ENCODE measurements at places on chromosomes 2 and 18.

DNA sequence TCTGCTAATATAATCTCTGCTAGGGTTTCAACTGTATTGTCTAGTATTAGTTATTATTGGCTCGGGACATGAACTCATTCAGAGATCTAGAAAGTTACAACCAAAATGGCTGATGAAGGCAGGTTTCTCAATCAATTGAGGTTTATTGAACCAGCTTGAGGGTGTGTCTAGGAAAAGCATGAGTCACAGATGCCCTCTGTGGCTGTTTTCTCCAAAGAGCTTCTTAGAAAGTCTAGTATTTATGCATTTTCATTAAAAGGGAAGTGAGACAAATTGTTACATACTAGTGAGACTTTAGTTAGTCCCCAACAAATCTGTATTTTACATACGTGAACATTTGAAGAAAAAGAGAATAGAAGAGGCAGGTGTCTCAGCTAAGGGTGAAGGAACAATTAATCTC is 23.0 kb upstream of the RTTN start:
- no peak for DNase-seq

DNA sequence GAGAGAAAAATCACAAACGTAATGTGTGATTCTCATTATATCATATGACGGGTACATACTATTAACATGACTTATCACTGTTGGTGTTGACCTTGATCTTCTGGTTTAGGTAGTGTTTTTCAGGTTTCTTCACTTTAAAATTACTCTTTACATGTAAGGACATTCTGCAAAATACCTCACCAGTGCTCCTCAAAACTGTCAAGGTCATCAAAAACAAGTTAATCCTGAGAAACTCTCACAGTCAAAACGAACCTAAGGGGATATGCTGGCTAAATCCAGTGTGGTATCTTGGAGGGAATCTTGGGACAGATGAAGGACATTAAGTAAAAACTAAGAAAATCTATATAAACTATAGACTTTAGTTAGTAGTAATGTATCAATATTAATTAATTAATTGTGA is 499.8 kb downstream of the IRS1 start:
- DNase-seq, result no peak

DNA sequence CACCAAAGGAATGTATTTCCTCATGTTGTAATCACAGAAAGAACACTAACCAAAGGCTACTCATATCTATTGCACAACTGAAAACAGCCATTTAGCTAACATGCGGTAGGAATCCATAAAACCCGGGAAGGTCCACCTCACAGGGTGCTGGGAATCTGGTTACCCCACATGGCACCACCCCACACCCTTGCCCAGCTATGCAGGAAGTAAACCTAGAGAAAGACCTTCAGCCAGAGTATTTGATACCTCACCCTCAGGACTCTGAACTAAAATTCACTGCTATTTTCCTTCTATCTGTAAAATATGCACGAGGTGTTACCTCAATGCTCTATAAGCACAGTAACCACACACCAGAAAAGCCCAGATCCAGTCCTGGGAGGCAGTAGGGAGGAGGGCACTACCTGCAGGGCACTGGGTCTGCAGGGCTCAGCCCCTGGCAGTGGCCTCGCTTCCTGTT is 45.8 kb downstream of the PTPN2 start:
- no peak for DNase-seq

DNA sequence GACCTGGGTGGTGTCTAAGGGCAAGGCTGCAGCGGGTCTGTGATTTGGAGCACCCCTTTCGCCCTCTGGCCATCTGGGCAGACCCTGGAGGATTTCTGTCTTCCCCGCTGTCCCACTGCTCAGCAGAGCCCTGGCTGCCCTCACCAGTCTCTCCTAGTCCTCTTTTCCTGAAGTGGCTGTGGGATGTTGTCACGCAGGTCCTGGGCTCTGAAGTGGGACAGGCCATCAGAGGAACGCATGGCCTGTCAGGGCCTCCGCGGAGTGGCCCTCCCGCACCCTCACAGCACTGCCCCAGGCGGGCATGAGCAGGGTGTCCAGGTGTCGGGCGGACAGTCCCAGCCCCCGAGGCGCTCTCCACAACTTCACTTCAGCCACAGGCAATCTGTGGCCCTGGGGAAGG is 1.1 kb upstream of the TMEM185B start:
- no peak for DNase-seq

DNA sequence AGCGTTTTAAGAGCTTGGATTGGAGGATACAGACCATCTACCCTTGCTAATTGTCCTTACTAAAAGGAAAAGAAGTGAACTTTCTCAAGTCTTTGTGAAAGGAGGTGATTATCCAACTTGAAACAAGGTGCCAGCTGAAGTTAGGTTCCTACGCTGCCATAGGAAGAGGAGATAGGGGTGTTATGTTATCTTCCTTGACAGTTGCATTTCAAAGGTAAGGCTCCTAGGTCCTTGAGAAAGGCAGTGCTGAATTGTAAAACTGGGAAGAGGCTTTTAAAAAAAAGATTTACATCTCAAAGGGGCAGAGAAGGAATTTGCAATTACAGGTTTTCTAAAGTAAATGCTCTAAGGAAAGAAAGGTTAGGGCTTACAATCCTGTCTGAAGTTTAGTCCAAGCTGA is 810.2 kb upstream of the LRATD1 start:
- DNase-seq, result no peak

Data from stimulated activated CD4-positive, alpha-beta T cell treated with anti-CD3 and anti-CD28 coated beads, Interleukin-15, amount 100 ng/mL, for 1 hour (primary cell).